ENCODE measurements at places on chromosomes 3 and 15.

- DNase-seq, result no peak
These were observed 17.9 kb upstream of the TMCC1 start for GRCh38 chr3:129911261-129911861.

GRCh38 chr15:98720031-98720430 is 71.7 kb downstream of the IGF1R start:
- no peak for DNase-seq

DNA sequence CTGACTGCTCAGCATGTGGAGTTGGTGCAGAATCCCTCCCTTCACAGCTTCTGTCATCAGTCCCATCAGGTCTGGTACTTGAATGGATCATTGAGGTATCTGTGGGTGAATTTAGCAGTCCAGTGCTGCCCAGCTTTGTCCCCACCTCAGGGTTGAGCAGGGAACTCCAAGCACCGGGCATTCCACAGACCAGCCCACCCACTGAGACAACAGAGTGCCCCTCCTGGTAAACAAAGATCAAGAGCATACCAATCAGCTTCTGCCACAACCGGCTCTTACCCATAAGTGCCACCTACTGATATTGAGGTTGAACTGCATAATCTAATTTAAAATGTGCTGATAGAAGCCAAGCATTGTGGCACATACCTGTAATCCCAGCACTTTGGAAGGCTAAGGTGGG is 57.1 kb upstream of the FXR1 start:
- peak; percentile 86 for DNase-seq

GRCh38 chr3:87367736-87368135 is 91.4 kb upstream of the POU1F1 start:
- no peak for DNase-seq

- DNase-seq, result no peak
These were observed 6.4 kb downstream of the NUDT16 start for GRCh38 chr3:131387796-131388489.

DNA sequence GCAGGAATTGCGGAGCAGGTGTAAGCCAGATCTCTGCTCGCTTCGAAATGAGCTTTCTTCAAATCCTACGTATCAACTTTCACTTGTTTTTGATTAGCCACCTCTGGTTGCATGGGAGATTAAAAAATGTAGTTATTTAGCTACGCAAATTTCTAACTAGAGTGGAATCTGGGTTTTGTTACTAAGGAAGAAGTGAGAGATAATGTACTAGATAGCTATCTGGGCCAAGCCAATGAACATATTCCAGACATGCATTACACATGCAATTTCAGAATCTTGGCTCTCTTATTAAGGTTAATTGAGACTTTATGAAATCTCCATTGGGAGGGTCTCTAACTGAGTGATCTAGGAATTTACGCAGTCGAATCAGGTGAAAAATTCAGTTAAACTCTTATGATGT is 765.7 kb downstream of the DIPK2A start:
- no peak for DNase-seq

DNA sequence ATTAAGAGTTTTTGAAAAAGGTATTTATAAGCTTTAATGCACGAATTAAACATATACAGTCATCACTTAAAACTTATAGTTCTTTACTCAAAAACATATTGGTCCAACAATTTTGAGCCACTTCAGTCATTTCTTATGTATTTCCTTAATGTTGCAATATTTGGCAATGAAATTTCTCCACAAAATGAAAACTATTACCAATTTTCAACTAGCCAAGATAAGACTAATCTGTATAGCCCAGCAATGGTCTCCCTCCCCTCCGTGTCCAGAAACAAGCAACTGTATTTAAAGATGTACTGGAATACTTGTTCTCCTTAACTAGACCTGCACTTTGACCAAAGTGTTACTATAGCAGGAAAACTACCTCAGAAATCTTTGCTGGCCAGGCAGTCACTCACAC is 9.2 kb downstream of the ARF4 start:
- no peak for DNase-seq

- no peak for DNase-seq
These were observed 132.7 kb downstream of the ADAMTS17 start for GRCh38 chr15:100208921-100209603.
